ENCODE measurements at places on chromosomes 5 and 9. TPM values are rescaled to one million over a fixed set of nuclear protein-coding genes. Genes with fewer than 3 reads are reported as not detected.

GRCh38 chr5:160434022-160434531 is 12.4 kb downstream of the PTTG1 start:
- DNase-seq: no peak

Gene FAM81B
- total RNA-seq: not detected

Gene FSTL4
- 0.82 TPM for total RNA-seq

DNA sequence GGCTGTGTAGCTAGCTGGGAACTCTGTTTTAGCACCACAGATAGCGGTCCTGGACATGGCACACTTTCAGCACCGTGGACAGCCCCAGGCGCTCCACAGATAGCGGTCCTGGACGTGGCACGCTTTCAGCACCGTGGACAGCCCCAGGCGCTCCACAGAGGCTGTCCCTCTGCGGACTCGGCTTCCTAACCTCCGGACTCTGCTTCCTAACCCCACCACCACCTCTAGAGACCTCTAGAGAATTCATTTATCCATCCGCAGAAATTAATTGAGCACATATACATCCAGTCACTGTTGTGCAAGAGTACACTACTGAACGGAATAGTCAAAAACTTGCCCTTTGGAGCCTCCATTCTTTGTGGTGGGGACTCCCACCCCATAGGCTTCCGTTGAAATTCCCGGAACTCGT is 27.4 kb downstream of the UNC5A start:
- DNase-seq: peak; percentile 65

- DNase-seq: no peak
Measured at GRCh38 chr9:89920131-89920530, 315.3 kb downstream of the GADD45G start.

DNA sequence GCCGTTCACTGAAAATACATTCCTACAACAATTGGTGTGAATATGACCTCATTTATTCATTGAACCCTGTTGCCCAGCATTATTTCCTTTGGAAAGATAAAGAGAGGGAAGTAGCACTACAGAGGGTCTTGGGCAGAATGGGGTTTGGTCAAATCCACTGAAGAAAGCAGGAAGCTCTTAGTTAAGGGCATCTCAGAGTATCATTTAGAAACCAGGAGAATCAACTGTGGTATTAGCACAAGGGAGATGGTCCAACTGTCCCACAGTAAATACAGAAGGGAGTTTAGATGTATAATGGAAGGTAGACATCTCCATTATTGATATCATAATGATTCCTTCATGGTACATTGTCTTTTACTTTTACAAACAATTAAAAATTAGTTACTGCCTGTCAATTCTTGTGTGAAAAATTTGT is 47.1 kb downstream of the LIX1 start:
- no peak for DNase-seq

DNA sequence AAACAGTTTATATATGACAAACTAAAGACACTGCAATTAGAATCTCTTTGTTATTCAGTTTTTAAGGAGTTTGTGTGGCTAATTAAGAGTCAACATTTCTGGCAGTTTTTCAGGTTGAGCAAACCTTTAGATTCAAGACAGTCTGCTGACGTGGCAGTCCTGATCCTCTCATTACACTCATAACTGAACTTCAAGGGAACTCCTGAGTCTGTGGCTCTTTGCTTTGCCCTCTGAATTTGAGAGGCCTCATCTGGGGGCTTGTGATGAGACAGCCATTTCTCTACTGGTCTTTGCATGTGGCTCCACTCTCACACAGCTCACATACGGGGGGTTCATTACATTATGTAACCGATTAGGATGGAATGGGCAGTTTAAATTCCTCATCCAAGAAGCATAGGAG is 182.9 kb upstream of the MEF2C start:
- DNase-seq: no peak

Gene IL13
- not detected for total RNA-seq

Gene TSPAN17
- 21.2 TPM for total RNA-seq

GRCh38 chr5:44454002-44454401 is 64.8 kb upstream of the FGF10 start:
- no peak for DNase-seq

Gene PDE6A
- total RNA-seq: not detected

GRCh38 chr5:92841604-92842155 is 739.3 kb downstream of the NR2F1-AS1 start:
- no peak for DNase-seq

Gene OR1L6
- not detected for total RNA-seq

DNA sequence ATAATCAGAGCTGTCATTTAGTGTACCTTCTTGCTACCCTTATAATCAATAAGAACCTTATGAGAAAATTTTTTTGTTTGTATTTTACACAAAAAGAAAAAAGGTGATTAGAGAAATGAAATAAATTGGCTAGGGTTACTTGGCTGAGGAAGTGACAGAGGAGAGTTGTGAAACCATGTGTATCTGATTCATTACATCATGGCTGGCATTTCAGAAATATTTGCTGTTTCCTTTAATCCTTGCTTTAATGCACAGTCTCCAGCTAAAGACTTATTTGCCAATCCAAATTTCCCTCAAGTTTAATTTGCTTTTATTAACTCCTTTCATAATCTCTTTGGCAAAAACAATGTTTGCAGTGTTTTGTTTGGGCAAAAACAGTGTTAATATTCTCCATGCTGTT is 543.1 kb downstream of the KIF4B start:
- no peak for DNase-seq

GRCh38 chr9:21473236-21473635 is 8.9 kb downstream of the IFNE start:
- no peak for DNase-seq

Gene FABP6
- 4.5 TPM for total RNA-seq

Gene MZB1
- not detected for total RNA-seq

DNA sequence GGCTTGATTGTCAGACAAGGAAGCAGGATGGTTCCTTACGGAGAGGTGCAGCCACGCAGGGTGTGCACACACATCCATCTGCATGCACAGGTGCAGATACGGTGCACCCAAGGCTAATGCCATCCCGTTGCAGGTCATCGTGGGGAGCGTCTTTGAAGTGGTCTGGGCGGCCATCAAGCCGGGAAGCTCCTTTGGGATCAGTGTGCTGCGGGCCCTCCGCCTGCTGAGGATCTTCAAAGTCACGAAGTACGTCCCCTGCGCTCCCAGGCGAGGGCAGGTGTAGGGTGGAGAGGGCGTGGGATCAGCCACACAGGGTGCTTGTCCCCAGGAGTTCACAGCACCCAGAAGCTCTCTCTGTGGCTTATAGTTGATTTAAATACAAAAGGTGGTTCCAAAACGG is 106.4 kb downstream of the CACNA1B start:
- no peak for DNase-seq

DNA sequence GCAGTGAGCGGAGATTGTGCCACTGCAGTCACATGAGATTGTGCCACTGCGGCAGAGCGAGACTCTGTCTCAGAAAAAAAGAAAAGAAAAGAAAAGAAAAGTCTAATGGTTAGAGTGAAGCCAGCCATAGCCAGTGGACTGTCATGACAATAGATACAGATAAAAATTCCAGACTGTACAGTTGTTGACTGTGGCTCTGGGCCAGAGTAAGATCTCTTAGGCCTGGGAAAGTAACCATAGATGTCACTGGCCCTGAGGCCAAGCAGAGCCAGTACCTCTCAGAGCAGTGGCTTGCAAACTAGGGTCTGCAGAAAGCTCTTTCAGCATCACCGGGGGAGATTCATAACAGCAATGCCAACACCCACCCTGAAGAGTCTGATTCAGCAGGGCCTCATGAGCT is 44.1 kb upstream of the SUB1 start:
- no peak for DNase-seq

DNA sequence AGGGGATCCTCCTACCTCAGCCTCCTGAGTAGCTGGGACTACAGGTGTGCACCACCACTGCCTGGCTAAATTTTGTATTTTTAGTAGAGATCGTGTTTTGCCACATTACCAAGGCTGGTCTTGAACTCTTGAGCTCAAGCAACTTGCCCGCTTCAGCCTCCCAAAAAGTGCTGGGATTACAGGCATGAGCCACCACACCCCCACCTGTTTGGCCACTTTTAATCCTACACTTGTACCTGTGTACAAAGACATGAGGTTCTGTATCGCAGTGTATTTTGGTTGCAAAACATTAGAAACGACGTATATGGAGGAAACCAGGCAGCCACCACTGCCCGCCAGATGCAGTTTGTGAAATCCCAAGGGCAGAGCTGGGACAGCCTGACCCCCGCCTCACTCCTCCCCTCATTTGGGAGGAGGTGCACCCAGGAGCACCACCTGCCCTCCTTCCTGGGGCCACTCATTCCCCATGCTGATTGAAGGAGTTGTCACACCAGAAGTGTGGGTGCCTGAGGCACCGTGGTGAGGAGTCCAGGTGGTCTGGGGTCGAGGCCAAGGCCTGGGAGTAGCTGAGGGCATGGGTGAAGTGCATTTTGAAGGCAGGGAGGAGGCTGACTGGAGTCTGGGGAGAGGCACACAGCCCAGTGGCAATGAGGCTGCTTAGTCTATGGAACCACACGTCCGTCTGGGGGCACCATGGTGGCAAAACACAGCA is 39.3 kb upstream of the OLFM1 start:
- no peak for DNase-seq

Gene TMEM171
- total RNA-seq: 0.41 TPM

- no peak for DNase-seq
Measured at GRCh38 chr9:72615931-72616330, 94.5 kb downstream of the TMC1 start.

Gene ENG
- 0.82 TPM for total RNA-seq

- DNase-seq: no peak
Measured at GRCh38 chr9:107700847-107701246, 211.3 kb upstream of the KLF4 start.

GRCh38 chr9:126955811-126956210 is 41.2 kb downstream of the RALGPS1 start:
- DNase-seq: no peak

DNA sequence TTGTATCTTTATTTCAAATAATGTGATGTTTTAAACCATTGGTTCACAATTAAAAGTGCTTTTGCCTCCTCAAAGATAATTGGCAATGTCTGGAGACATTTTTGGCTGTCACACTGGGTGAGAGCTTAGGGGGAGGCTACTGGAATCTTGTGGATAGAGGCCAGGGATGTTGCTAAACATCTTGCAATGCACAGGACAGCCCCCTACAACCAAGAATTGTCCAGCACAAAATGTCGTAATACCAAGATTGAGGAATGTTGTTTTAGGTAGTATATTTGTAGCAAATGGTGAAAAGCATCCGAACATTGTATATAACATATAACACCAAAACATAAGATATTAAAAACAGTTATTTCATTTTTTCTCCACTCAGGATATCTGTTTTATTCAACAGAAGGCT is 99.8 kb downstream of the SLC44A1 start:
- no peak for DNase-seq

- no peak for DNase-seq
Measured at GRCh38 chr5:57117596-57117995, 56.3 kb upstream of the GPBP1 start.

DNA sequence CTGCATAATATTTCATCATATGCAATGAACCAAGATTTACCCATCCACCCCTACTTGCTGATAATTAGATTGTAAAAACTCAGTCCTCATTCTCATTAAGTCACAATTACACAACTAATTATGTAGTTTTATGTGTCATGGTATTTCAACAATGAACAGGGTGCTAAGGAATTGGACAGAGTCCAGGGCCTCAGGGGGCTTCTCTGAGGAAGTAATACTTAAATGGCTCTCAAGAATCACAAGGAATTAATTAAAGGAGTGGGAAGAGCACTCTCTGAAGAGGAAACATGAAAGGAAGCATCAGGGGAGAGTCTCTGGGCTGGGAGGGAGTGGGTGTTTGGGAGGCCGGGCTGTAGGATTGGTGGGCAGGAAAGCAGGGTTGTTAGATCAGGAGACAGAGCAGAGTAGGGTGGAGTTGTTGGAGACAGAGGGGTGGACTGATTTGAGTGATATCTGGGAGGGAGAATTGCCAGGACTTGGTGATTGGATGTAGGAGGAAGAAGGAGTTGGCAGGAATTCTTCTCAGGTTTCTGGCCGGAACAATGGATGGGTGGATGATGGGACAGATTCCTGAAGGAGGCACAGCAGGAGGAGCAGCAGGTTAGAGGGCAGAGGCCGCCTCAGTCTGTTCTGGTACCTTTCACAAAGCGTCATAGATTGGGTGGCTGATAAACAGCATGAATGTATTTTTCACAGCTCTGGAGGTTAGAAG is 23.0 kb upstream of the NSG2 start:
- no peak for DNase-seq

GRCh38 chr5:178788381-178789085 is 58.1 kb upstream of the ZNF354A start:
- DNase-seq: no peak

Gene SPINK7
- total RNA-seq: not detected

GRCh38 chr9:13431222-13431536 is 151.7 kb upstream of the MPDZ start:
- DNase-seq: no peak

Gene PIK3R1
- total RNA-seq: 128 TPM

Gene C6
- total RNA-seq: 0.41 TPM

DNA sequence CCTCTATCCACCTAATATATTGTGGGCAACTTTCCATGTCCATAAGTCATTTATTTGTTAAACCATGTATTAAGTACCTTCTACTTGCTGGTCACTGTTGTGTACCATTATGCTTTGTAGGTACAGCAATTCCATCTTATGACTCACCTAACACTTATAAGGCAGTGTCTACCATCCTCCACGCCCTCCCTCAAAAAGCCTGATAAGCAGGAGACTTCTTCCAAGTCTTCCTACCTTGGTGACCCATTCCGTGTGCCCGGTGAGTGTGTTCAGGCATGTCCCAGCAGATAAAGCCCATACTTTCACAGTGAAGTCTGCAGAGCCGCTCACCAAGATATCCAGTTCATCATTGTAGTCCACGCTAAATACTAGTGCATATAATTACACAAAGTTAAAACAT is 17.4 kb downstream of the FBXW2 start:
- DNase-seq: no peak

- no peak for DNase-seq
Measured at GRCh38 chr9:79432485-79432884, 139.3 kb upstream of the TLE4 start.

GRCh38 chr5:127517110-127517479 is 345 bp upstream of the PRRC1 start:
- DNase-seq: no peak

Gene TRIM36
- total RNA-seq: 105 TPM

Gene FOXD4L3
- not detected for total RNA-seq

DNA sequence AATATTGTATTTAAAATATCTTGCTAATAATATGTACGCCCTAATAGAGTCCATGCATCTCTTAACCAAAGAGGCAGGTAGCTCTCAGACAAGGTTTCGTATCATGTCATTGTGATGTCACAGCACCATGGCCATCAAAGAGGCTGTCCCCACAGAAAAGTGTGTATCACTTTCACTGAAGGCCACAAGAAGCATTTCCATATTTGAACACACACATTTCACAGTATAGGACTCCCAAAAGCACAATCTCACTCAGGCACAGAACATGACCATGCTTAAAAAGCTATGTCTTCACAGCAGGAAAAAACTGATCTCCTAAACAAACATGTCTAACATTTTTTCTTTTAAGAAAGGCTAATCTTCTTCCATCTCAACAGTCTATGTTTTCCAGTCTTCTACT is 133.8 kb downstream of the DENND1A start:
- no peak for DNase-seq

Measured in frontal cortex (tissue), 4 donors.